H1 (cell line): ENCODE measurements at places on chromosomes 16 and 17. TPM values are rescaled to one million over a fixed set of nuclear protein-coding genes. Genes with fewer than 3 reads are reported as not detected.

Gene PYDC1
- total RNA-seq: 3.0 and 3.5 TPM in 2 replicates

Gene HES7
- total RNA-seq: 0.32 and 0.69 TPM in 2 replicates

Gene KLHL10
- 0.19 TPM in 1 of 2 replicates, not detected in the other for total RNA-seq

Gene CDH8
- 8.3 and 8.4 TPM in 2 replicates for total RNA-seq

Gene SOX9
- 4.9 and 5.2 TPM in 2 replicates for total RNA-seq

Gene RGS11
- 0.84 and 1.1 TPM in 2 replicates for total RNA-seq

Gene SLC22A31
- total RNA-seq: 10.6 and 11.1 TPM in 2 replicates

Gene IRX3
- total RNA-seq: 1.6 and 2.9 TPM in 2 replicates

Gene NATD1
- total RNA-seq: 7.5 and 8.4 TPM in 2 replicates

Gene AOC2
- total RNA-seq: 4.0 and 4.2 TPM in 2 replicates

Gene CLEC19A
- total RNA-seq: 0.35 and 1.2 TPM in 2 replicates

Gene TLE7
- total RNA-seq: not detected in 2 replicates

Gene PIRT
- total RNA-seq: not detected in 2 replicates

Gene PTX4
- total RNA-seq: not detected in 2 replicates

Gene PRR35
- total RNA-seq: 0.50 and 0.61 TPM in 2 replicates

Gene SLX1B
- total RNA-seq: 47.9 and 71.6 TPM in 2 replicates
